Kasumi-1 (cell line): ENCODE measurements at places on chromosomes 11 and 22.
A peak's percentile ranks its signal among the peaks of the same experiment; 100 is the strongest.

DNA sequence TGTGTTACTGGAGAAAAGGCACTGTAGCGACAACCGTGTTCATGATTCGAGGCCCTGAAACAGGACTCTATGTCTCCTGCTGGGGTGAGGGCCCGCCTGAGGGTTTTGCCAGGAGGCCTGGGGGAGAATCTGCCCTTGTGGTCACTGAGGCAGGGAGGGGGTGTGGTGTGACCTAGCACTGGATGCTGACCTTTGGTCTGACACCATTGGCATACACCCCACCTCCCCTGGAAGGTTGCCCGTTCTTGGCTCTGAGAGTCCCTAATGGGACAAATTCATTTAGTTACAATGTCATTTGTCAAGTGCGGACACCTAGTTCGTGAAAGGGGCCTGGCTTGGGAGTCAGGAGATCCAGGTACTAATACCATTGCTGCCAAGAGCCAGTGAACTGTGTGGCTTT lies 29.0 kb downstream of the NECTIN1 start:
- DNase-seq, result no peak

DNA sequence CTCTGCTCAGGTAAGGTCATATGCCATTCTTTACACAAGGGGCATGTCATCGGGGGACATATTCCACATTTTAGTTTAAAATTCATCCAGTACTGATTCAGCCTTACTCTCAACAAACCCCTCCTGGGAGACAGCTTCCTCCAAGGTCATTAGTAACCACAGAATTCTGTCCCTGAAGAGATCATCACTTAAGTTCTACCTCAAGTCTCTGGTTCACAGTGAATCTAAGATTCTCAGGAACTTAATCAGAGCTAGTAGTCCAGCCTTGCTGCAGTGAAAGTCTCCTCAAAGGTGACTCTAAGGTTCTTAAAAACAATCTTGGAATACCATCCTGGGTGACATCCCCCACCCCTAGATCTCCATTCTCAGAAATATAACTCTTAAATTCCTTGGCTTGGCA lies 18.9 kb upstream of the GDPD4 start:
- no peak for DNase-seq

- no peak for DNase-seq
Measured at GRCh38 chr11:67301313-67301921, 1.9 kb upstream of the SSH3 start.

- no peak for DNase-seq
Measured at GRCh38 chr11:124930799-124931198, 5.0 kb downstream of the HEPACAM start.

DNA sequence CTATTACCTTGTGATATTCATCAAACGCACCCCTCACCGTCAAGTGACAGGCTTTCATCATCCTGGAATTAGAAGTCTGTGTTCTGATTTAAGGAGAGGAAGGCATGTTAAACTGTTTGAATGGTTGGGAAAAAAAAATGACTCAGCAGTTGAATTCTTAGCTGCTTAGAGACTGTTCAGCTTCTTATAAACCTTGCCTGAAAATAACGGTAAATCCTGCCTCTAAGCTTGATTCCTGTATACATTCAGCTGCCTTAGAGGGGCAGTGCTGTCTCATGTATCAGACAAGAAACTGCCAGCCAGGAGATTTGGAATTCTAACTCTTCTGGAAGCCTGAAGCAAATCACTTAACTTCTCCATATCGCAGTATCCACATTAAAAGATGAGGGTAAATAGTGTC lies 437.4 kb downstream of the JRKL start:
- DNase-seq, result no peak

DNA sequence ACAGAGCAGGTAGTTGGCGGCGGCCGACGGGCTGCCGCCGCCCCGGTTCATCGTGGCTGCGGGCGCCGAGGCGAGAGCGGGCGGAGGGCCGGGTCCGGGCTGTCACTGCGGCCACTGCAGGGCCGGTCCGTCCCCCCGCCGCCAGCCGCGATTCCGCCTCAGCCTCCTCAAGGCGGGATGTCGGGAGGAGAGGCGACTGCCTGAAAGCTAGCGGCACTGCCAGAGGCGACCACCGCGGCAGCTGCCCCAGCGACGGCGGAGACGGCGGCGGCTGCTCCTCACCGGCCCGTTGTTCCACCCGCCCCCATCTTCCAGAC lies 234 bp downstream of the SESN3 start:
- no peak for DNase-seq

DNA sequence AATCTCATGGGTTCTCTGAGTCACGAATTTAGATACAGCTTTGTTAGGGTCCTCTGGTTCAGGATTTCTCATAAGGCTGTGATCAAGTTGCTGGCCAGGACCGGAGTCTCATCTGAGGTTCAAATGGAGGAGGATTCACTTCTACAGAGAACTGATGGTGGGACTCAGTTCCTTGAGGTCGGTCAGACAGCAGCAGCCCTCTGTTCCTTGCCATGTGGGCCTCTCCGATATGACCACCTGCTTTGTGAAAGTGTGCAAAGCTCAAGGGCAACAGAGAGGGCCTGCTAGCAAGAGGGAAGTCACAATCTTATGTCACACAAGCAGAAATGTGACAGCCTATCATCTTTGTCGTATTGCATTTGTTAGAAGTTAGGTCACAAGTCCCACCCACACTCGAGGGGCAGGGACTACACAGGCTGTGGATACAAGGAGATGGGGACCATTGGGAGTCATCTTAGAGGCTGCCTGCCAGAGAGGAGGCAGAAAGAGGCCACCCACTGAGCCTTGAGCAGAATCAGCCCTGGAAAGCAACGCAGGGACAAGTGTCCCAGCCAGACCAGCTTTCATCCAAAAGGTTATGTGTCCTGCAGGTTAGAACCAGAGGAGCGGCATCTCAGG lies 34.5 kb downstream of the RPUSD4 start:
- no peak for DNase-seq

DNA sequence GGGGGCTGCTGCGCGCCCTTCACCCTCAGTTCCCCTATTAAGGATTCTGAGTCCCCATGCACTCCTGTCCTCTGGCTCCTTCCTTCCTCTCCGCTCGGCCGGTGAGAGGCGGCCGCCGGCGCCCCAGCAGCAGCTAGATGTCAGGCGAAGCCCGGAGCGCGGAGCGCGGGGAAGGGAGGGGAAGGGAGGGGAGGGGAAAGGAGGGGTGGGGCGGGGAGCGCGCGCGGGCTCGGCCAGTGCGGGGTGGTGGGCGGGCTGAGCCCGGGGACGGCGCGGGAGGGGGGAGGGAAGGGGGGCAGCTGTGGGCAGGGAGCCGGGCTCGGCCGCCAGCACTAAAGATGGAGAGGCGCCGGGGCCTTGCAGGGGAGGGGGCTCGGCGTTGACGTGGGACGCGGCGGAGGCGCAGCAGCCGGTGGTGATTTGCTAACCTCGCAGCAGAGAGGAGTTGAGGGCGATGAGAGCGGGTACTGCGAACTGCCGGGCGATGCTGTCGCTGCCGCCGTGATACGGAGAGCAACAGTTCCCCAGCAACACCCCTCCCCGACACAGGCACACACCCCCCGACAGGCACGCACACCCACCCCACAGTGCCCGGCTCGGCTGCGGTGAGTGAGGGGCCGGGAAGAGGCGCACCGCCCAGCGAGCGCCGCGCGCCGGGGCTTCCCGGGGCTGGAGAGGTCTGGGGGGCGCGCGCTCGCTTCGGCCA lies at the start of gene ZBTB16:
ZBTB16 (plus strand) TSS at position 434 of the 706 bp plus-strand sequence. CDS start 3,590 bp downstream, outside the sequence.
- peak; percentile 5 for DNase-seq

- no peak for DNase-seq
Measured at GRCh38 chr22:45069925-45070324, 60.1 kb upstream of the PHF21B start.

GRCh38 chr22:23193882-23194281 lies 13.6 kb downstream of the BCR start:
- no peak for DNase-seq

DNA sequence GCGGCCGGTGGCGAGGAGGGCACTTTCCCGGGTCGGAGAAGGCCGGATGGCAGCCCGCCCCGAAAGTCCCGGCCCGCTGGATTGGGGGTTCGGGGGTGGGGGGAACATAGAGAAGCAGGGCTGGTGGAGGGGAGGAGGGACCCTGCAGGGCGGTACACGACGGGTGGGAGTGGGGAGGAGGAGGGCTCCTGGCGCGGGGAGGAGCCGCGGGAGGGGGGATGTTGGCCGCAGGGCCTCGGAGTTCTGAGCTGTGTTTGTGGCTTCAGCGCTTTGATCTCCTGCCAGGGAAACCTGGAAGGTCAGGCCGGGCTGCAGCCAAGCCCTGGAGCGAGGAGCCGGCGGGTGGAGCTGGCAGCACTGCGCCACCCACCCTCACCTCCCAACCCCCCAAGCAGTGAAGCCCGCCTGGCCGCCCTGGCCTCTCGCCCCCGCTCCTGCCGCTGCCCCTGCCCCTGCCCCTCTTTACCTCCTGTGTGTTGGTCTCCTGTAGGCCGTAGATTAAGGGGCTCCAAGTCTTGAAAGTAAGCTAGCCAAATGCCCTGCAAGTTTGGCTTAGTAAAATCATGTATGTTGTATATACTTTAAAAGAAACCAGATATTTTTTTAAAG lies 30.9 kb downstream of the C22orf31 start:
- no peak for DNase-seq

GRCh38 chr11:94834911-94835593 lies 66.9 kb downstream of the AMOTL1 start:
- DNase-seq, result no peak

GRCh38 chr11:117189191-117189940 lies 9.8 kb upstream of the TAGLN start:
- DNase-seq, result no peak

DNA sequence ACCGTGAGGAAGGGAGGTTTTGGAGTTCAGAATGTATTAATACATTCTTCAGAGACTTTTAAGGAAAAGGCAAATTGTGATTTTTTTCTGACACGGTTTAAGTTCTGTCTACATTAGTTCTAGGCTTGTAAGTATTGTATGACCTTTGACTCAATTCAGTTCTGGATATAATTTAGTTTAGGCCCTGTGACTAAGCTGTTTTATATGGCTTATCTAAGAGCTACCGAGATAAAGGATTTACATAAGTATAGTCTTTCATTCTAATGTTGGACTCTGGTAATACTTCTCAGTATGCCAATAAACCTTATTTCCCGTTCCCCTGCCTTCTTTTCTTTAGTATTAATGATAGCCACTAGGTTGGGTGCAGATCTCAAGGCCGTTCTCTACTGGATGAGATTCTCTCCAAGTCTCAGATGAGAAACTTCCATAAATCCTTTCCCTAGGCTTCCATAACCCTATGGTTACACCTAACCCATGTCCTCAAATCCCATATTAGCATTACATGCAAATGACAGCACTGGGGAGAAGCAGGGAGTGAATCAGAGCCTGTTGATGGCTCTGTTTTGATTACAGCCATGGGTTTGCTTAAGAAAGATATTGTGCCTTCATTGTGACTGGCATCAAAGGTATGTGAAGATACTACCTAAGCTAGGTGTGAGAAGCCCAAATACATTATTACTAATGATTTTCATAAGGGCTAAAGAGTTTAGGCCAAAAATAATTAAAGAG lies 38.7 kb downstream of the BARX2 start:
- no peak for DNase-seq

DNA sequence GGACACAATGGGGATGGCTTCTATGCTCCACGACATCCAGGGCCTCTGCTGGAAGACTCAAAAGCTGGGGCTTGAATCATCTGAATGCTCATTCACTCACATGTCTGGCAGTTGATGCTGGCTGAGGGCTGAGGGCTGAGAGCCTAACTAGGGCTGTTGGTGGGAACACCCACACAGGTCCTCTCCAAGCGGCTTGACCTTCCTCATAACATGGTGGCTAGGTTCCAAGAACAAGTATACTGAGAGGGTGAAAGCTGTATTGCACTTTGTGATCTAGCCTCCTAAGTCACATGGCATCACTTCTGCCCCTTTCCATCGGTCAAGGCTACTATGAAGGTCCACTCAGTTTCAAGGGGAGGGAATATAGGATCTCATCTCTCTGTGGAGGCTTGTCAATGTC lies 7.5 kb downstream of the TMEM151A start:
- DNase-seq, result no peak

DNA sequence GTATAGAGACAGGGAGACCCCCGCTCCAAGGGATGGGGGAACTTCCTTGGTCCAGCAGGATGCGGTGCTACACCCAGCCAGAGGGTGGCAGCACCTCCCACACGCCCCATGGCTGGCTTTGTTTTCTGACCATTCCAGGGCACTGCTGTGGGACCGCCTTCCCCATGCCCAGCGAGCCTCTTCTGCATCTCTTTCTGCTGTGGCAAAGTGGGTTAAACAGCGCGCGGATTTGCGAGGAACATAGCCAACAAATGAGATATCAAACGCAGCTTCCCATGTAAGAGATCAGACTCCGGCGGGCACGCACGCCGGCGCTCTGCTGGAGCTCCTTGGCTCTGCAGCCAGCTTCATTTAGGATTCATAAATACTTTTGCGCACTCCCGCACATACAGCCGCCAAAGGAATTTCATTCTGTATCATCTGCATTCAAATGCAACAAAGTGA lies 485.8 kb upstream of the CADM1 start:
- no peak for DNase-seq

GRCh38 chr22:28925916-28926315 lies 42.5 kb downstream of the ZNRF3 start:
- DNase-seq, result no peak

GRCh38 chr22:24413736-24414385 lies 13.5 kb upstream of the ADORA2A start:
- no peak for DNase-seq

DNA sequence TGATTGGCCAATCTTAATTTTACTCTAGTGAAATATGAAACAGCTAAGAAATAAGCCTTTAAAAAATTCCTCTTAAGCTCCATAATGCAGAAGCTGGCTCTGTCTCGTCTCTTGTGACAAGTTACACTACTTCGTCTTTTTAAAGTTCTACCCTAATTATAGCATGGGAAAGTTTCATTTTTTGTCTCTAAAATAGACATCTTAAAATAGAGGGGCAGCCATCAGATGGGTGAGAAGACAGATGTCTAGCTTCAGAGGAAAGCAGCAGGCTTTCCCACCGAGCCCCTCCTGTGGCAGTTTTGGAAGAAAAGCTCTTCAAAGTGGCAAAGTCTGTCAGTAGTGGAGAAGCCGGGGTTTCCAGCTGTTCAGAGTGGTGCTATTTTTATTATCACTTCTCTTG lies 39.5 kb downstream of the XRRA1 start:
- DNase-seq, result no peak

DNA sequence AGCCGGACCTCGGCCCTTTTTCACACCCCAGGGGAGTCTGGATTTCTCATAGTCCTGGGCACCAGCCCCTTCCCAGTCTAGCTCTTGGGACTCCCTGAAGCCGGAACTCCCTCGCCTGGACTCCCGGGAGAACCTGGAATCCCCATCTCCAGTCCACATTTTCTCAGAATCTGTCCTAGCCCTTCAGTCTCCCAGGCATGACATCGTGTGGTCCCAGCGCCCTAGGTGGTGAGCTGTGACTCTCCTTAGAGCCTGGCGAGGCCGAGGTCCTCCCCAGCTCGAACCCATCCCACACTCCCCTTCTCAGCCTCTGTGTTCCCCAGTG lies 673 bp upstream of the DUSP18 start:
- DNase-seq, result no peak
